ENCODE measurements at places on chromosomes 13 and 19.

- DNase-seq, result peak; percentile 13
Observed at GRCh38 chr13:48595431-48596429, 58.0 kb upstream of the CYSLTR2 start.

DNA sequence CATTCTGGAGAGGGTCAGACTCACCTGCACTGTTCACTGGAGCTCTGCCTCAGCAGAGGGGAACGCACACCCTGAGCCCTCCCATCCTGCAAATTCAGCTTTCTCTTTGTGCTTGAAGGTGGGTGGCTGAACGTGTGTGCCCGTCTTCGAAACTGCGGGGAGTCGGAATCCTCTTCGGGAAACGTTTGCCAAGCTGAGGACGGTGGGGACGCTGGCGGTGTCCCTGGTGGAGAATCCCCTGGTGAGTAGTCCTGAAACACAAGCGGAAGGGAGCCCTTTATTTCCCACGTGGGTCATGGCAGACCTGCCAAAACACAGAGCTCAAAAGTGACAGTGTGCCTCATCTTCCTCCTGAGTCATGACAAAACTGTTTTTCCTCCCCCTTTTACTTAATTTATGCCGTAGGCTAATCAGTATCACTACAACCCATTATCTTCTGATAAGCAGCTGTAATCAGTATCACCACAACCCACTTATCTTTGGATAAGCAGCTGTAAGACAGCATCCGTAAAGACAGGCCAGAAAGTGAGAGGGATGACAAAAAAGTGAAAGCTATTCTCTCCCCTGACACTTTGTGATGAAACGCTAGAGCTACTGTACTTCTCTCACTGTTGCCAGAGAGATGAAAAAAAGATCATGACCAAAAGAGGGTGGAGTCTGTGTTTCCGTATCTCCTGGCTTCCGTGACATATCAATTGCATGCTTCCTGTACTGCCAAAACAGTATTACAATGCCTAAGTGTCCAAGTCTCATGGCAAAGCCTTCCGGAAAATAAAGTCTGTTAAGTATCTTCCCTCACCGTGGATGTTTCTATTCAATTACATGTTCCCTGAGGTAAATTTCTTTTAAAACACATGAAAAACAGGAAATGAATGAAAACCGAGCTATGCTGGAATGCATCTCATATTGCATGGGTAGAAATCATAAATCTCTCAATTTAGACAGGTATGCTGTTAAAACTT is 155.5 kb downstream of the TBC1D4 start:
- no peak for DNase-seq

GRCh38 chr19:16698914-16699313 is 20.7 kb upstream of the NWD1 start:
- no peak for DNase-seq

DNA sequence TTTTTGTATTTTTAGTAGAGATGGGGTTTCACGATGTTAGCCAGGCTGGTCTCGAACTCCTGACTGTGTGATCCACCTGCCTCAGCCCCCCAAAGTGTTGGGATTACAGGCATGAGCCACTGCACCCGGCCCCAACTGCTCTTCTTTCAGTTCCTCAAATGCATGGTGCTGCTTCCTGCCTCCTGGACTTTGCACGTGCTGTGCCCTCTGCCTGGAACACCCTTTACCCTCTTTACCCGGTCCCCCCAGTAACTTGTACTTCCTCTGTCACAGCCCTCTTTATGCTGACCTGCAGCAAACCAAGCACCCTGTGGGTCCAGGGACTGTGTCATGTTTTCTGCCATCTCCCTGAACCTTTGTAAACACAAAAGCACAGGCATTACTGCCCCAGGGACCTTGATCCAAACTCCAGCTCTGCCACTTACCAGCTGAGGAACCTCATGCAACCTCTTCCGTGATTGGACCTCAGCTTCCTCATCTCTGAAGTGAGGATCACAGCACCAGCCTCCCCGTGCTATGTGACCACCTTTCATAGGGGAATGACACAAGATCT is 3.8 kb downstream of the BLVRB start:
- no peak for DNase-seq

DNA sequence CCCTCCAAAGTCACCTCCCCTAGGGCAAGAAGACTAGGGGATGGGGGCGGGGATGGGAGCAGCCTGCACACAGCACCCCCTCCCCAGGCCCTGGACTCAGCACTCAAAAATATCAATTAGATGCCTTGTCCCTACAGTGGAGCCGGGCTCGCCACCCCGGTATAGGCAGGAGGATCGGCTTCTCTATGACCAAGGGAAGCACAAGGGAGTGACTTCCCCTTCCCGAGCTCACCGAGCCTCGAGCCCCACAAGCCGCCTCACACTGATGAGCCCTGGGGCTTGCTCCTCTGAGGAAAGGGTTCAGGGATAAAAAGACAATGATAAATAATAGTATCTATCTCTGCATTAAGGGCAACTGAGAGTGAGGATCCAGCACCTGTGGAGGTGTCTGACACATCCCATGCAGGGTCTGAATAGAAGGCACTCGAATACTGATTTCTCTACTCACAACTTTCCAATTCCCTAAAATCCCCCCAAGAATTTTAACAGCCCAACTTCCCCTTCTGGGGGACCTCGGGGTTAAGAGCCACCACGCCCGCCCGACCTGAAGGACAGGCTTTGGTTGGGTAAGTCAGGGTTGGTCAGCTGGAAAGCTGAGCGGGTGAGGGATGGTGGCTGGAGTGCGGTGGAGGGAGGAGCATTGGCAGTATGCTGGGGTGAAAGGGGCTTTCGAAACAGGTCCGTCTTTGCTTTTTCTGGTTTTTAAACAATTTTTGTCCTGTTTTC is 51.3 kb downstream of the STK24 start:
- no peak for DNase-seq

GRCh38 chr19:7535998-7536695 is 630 bp downstream of the PNPLA6 start:
- no peak for DNase-seq

DNA sequence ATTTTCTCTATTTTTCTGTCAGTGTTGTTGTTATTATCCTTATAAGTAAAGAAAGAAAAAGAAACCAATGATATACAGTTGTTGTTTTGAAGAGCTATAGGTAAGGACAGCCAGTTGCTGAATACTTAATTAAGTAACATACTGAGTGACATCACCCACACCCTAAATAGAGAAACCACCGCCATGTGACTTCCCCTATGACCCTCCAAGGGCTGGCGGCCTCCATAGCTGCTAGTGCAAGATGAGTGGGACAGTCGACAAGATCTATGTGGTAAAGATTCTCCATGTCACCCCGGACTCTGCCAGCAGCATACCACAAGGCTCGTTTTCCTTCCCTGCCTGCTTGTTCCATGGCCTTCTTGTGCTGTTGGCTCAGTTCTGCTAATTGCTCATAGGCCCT is 221.1 kb downstream of the DNAJC15 start:
- DNase-seq, result no peak

- DNase-seq, result no peak
Observed at GRCh38 chr19:45814851-45815480, at the start of gene RSPH6A. RSPH6A (minus strand) TSS chr19:45815308; CDS start chr19:45815176, 132 bp downstream.

DNA sequence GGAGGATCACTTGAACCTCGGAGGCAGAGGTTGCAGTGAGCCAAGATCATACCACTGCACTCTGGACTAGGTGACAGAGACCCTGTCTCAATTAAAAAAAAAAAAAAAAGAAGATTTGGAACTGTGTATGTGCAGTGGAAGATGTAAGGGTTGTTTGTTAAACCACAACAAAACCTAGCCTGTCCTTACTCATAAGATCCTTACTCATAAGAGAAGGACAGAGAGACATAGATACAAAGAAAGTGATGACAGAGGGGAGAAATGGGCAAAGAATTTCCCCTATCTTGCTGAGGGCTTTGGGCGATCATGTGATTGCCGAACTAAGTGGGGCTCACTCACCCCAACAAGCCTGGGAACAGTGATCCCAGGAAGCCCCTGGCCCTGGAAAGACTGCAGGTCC is 7.9 kb downstream of the ITPKC start:
- DNase-seq, result no peak

- DNase-seq, result no peak
Observed at GRCh38 chr13:113001241-113002140, 32.5 kb downstream of the MCF2L start.

DNA sequence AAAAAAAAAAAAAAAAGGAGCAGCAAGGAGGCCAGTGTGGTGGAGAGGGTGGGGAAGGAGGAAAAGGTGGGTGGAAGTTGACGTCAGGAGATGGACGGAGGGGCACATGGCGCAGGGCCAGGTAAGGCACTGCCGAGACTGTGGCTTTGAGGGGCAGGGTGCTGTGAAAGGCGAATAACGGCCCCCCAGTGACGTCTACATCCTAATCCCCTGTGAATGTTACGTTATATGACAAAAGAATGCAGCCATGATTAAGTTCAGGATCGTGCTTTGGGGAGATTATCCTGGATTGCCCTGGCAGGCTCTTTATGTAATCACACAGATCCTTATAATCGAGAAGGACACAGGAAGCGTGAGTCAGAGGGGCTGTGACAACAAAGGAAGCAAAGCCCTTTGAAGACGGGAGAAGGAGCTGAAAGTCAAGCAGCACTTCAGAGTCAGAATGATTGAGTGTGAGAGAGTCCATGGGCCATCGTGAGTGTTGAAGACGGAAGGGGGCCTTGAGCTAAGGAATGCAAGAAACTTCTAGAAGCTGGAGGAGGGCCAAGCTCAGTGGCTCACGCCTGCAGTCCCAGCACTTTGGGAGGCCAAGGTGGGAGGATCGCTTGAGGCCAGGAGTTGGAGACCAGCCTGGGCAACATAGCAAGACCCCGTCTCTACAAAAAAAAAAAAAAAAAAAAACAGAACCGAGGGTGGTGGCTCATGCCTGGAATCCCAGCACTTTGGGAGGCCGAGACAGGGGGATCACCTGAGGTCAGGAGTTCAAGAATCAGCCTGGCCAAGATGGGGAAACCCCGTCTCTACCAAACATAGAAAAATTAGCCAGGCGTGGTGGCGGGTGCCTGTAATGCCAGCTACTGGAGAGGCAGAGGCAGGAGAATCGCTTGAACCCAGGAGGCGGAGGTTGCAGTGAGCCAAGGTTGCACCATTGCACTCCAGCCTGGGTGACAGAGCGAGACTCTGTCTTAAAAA is 13.8 kb upstream of the CEACAM16 start:
- no peak for DNase-seq

DNA sequence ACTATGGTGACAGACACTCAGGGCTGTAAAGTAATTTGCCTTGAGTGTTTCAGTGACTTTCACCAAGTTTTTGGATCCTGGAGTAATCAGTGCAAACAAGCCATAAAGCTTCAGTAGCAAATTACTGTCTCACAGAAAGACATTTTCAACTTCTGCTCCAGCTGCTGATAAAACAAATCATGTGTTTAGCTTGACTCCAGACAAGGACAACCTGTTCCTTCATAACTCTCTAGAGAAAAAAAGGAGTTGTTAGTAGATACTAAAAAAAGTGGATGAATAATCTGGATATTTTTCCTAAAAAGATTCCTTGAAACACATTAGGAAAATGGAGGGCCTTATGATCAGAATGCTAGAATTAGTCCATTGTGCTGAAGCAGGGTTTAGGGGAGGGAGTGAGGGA is 9.4 kb downstream of the ARGLU1 start:
- no peak for DNase-seq

GRCh38 chr13:77033717-77034302 is 6.9 kb upstream of the FBXL3 start:
- no peak for DNase-seq

GRCh38 chr13:35279500-35279899 is 197.0 kb downstream of the MAB21L1 start:
- no peak for DNase-seq

Measured in stimulated activated CD4-positive, alpha-beta T cell treated with anti-CD3 and anti-CD28 coated beads, Interleukin-1b, Interleukin-23, amount 100 ng/mL, for 1 hour (primary cell).